ENCODE measurements at places on chromosomes 16 and 17. TPM values are rescaled to one million over a fixed set of nuclear protein-coding genes. Genes with fewer than 3 reads are reported as not detected.

- DNase-seq, result no peak
These were observed 8.4 kb upstream of the ALDH3A1 start for GRCh38 chr17:19756546-19756945.

The HOXB5 gene
- not detected for total RNA-seq

- no peak for DNase-seq
These were observed 171.4 kb downstream of the RBFOX3 start for GRCh38 chr17:79439493-79439892.

DNA sequence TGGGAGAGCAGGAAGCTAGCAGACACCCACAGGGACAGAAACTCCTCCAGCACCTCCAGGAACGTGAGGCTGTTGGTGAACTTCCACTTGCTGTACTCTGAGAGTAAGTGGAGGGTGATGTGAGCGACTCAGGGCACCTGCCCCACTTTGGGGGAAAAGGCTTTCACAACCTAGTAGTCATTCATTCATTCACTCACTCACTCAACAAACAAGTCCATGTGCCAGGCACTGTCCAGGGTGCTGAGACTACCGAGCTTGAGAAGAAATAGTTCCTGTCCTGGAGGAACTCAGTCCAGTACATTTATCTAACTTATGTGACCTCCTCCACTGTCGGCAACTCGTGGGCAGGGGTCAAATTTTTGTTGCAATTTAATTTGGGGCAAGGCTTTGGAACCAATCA is 26.6 kb downstream of the LGALS9 start:
- DNase-seq, result peak; percentile 52

DNA sequence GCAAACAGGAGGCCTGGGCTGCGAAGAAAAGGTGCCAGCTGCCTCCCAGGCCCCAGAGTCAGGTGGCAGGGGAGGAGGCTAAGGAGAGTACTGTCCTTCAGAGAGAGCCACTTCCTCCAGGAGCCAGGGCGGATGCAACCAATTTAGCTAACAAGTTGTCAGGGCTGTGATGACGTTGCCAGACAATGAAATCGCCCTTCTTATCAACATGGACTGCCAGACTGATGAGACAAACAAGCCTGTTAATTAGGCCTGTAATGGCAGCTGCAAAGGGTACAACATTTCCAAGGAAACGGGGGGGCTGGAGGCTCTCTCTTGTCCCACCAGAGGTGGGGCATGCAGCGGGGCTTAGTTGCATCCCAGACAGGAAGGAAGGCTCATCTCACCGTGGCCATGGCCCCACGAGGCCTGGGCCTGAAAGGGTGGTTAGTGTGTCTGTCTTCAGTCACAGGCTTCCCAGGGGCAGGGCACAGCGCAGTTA is 111.8 kb downstream of the SDK2 start:
- DNase-seq, result no peak

The ABCC11 gene
- total RNA-seq, result not detected

GRCh38 chr16:86212706-86213436 is 297.5 kb upstream of the FOXF1 start:
- DNase-seq, result no peak

The SLC16A13 gene
- 4.7 TPM for total RNA-seq

DNA sequence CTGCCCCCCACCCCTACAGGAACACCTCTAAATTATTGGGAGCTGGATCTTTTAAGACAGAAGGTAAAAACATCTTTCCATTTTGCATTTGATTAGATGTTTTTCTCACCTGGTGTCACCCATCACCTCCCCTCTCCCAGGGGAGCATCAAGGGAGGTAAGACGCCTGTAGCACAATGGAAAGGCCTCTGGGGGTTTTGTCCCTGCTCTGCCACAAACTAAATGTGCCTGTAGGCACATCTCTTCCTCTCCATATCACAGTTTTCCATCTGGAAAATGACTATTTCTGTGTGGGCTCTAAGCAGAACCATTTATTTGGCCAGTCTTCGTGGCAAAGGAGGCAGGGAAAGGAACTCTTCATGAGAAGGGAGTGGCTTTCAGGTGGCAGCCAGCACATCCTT is 76.6 kb downstream of the GNAO1 start:
- no peak for DNase-seq

GRCh38 chr17:61196302-61196704 is 203.3 kb upstream of the TBX2 start:
- no peak for DNase-seq

The SOX15 gene
- total RNA-seq, result 23.6 TPM

The REXO5 gene
- total RNA-seq, result 6.9 TPM

GRCh38 chr17:8922928-8923327 is 42.6 kb downstream of the PIK3R5 start:
- no peak for DNase-seq

The GSDMA gene
- total RNA-seq, result 1.0 TPM

GRCh38 chr16:58481931-58482330 is 18.0 kb upstream of the NDRG4 start:
- DNase-seq, result no peak

- DNase-seq, result no peak
These were observed 600.9 kb downstream of the CDH8 start for GRCh38 chr16:61435346-61435745.

DNA sequence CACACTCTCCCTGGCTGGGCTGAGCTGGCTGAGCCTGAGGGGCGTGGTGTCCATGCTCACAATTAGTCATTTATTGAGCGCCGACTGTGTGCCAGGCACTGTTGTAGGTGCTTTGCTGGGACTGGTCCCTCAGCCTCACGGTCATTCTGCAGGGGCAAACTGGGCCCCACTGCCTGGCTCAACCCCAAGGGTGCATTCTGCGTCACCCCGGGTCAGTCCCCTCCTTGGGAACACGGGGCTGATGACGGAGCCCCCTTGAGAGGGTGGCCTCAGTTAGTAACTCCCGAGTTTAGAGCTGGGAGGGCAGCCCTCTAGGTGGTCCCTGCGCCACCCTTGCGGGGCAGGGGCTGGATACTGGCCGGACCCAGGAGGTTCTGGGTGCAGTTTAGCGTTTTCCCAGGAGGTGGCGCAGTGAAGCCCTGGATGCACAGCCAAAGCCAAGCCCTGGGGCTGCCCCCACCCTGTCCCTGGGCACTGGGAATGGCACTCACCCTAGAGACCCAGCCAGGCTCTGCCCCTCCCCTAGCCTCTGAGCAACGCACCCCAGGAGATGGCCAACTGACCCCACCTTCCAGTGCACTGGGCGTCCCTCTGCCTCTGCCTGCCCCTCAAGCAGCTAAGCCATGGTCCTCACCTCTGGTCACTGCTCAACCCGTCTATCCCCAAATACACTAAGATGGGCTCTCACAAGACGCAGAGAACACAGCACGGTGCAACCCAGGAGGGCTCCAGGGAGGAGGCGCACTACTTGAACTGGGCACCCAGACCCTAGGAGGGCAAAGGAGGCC is 243.2 kb upstream of the GSE1 start:
- peak; percentile 79 for DNase-seq

The CSH1 gene
- not detected for total RNA-seq

The HSPB9 gene
- total RNA-seq, result not detected

The TBCD gene
- 116 TPM for total RNA-seq

GRCh38 chr16:85711982-85712587 is 23.3 kb upstream of the GINS2 start:
- no peak for DNase-seq

- DNase-seq, result peak; percentile 62
These were observed 64.5 kb upstream of the RBFOX1 start for GRCh38 chr16:7268182-7268581.

The PERCC1 gene
- not detected for total RNA-seq

The TM4SF5 gene
- total RNA-seq, result not detected

- peak; percentile 69 for DNase-seq
These were observed 397 bp downstream of the NCOR1 start for GRCh38 chr17:16215002-16215272.

The CRYBA1 gene
- not detected for total RNA-seq

The KRTAP2-1 gene
- total RNA-seq, result not detected

GRCh38 chr17:57357392-57357784 is 101.1 kb downstream of the MSI2 start:
- no peak for DNase-seq

The SCGB1C2 gene
- not detected for total RNA-seq

GRCh38 chr17:13753154-13753553 is 151.4 kb upstream of the HS3ST3A1 start:
- DNase-seq, result peak; percentile 30

DNA sequence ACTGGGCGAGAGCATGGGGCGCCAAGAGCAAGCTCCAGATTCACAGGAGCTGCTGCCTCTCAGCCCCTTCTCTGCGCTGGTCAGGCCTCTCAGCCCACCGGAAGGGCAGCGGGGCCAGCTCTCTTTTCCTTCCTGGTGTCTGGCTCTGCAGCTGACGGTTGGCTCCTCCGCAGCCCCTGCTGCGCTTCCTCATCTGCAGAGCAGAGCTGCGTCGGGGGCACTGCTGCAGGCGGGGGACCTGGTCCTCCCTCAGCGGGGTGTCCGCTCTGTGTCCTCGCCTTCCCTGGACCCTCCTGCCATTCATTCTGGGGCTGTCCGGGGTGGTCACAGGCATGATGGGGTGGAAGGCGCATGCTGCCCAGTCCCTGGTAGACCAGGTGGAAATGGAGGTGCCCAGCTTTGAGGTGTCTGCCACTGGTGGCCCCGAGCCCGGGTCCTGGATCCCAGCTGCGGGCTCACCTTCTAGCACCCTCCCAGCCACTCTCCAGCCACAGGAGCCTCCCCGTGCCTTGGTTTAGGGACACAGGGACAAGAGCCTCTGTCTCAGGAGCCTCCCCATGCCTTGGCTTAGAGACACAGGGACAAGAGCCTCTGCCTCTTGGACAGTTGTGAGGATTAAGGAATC is 84.8 kb downstream of the IRF8 start:
- no peak for DNase-seq

GRCh38 chr16:67191411-67191994 is 452 bp upstream of the E2F4 start:
- DNase-seq, result no peak

The AOC3 gene
- total RNA-seq, result 1.4 TPM

DNA sequence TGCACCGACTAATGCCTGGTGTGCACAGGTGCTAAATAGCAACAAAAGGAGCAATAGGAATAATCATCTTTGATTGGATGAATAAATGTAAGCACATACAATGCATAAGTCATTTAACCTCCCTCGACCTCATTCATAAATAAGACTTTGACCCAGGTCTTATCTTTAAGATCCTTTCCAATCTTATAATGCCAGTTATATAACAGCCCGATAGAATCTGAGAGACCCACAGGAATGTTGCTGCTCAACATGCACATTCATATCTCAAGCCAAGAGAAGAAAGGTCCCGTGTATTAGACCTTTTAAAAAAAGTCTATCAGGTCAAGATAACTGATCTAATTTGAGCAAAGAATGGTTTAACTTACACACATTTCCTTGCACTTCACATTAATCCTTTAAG is 146.8 kb upstream of the SOX9 start:
- DNase-seq, result no peak

- no peak for DNase-seq
These were observed 7.7 kb downstream of the ASIC2 start for GRCh38 chr17:33285413-33285812.

The TEKT1 gene
- not detected for total RNA-seq

The NOD2 gene
- 3.3 TPM for total RNA-seq

GRCh38 chr16:69935278-69935711 is 15.8 kb upstream of the CLEC18A start:
- no peak for DNase-seq

DNA sequence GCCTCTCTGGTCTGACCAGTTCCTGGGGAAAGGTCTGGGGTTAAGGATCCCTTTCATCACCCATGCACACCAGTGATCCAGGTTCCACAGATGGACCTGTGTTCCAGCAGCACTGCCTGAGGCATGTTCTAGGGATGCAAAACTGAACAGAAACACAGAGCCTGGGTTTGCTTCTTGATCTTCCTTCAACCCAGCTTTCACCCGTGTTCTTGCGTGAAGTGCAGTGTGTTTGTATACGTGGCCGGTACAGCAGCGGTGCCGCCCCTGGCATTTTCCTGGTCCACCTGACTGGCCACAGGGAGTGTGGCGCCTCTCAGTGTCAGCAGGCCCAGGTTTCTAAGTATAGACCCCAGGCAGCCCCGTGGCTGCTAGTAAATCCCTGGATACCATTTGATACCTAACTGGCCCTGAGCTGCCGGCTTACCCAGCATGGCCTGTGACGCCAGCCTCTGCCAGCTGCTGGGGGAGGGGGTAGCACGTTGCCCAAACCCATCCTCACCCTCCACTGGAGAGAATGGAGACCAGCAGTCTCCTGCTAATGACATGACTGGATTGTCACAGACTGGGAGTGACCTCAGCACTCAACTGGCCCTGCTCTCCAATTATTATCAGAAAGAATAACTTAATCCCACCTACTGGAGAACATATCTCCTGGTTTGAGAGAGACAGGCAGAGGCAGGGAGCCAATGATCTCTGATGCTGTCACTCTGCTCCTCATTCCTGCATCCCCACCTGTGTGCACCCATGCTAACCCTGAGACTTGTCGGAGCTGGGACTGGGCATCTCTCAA is 59.2 kb upstream of the LGALS9 start:
- no peak for DNase-seq

The IFT20 gene
- total RNA-seq, result 13.2 TPM

DNA sequence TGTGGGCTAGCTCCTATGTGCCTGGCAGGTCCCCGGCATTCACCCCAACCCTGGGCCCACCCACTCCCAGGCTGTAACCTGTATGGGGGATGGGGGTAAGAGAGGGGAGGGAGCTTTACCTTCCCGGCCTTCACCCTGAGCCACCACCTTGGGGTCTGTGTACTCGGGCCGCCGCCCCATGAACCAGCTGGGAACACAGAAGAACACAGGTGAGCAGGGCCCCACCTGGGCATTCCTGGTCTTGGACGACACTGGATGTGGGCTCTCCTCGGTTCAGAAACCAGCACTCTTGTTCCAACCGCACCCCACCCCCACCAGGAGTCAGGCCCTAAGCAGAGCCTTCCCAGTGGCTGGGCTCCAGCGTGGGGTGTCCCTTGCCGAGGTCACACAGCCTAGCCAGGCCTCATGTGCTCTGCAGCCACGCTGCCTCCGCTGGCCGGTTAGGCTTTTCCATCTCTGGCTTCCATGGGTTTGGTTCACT is 18.8 kb downstream of the B9D1 start:
- DNase-seq, result peak; percentile 44

GRCh38 chr17:1645207-1646171 is at the start of gene SCARF1:
Gene SCARF1 (minus strand): TSS chr17:1645732. CDS start chr17:1645697, 35 bp downstream.
- no peak for DNase-seq

The TMEM235 gene
- not detected for total RNA-seq

- peak; percentile 49 for DNase-seq
These were observed 266.4 kb downstream of the CBLN1 start for GRCh38 chr16:49015225-49015592.

DNA sequence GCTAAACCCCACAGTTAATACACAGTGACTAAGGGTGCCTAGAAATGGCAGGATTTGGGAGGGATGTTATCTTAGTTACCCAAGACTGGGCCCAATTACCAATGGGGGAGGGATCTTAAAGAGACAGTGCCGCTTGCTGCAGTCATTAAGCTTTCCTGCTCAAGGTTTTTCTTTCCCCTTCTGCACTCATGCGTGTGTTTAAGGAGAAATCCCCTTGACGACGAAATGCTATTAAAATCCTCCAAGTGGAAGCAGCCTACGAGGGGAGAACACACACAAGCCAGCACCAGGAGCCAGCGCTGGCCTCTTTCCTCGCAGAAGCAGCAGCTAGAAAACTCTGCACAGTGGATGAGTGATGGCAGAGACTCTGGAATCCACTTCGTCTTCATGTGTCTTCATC is 22.0 kb downstream of the SALL1 start:
- no peak for DNase-seq

Data from GM23338 (cell line).